ENCODE measurements at places on chromosomes 5 and 9.

DNA sequence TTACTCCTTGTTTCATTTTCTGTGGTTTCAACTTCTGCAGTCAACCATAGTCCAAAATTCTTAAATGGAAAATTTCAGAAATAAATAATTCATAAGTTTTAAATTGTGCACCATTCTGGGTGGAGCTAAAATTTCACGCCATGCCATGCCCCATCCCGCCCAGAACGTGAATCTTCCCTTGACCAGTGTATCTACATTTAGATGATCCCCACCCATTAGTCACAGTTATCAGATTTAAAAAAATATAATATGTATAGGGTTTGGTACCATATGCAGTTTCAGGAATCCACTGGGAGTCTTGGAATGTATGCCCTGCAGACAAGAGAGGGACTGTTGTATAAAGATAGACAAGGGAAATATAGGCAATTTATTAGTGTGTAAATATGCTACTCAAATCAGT lies 759.7 kb upstream of the ZNF608 start:
- DNase-seq, result no peak

DNA sequence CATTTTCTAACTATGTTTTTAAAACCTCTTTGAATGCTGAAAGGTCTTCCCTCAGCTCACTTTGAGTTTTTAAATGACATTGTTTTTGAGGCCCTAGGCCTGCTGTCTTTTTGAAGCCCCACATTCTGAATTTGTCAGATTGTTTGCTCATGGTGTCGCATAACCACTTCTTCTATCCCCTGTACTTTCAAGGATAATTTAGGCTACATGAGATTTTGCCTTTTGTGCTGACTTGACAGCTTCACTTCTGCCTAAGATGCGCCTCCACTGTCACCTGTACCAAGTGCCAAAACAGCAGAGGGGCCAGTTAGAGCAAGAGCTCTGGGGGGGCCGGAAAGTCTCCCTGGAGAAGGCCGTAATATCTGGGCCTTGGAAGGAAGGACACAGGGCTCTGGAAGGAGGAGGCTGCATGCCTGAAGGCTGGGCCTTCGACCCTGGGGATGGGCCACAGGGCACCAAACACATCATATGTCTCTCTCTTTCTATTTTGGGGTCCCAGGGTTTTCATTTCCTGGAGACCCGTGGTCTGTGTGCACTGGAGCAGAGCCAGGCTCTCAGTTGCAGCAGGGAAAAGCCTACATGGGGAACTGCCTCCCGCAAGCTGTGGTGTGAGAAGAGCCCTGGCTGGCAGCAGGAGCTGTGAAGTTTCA lies 49.1 kb downstream of the NDST1 start:
- no peak for DNase-seq

DNA sequence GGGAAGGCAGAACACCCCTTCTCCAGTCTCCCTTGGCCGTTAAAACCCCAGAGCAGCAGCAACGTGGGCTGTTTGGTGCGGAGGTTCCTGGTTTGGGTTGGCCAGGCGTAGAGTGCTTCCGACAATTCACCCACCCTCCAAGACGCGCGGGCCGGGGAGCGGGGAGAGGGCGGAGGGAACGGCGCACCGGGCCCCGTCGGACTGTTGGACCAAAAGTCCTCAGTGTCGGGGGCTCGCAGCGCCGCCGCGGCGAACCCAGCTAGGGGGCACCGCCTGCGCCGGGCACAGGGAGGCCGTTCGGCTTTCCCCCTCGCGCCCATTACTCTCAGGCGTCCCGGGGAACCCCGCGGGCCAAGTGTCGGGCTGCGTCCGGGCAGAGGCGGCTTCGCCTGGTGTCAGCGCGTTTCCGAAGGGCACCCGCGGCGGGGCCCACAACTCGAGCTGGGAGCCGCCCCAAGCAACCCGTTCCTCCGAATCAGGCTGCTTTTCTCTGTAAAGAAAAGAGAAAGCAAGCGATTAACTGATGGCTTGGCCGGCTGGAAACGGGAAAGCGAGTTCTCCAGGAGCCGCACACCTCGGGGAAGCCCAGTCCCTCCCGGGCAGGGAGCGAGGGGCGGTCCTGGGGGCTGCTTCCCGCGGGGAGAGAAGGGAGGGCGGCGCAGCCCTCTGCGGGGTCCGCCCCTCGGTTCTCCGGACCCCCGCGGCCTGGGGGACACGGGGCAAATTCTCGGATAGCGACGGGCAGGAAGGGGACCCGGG lies 145.5 kb downstream of the ERCC6L2 start:
- DNase-seq, result peak; percentile 49

DNA sequence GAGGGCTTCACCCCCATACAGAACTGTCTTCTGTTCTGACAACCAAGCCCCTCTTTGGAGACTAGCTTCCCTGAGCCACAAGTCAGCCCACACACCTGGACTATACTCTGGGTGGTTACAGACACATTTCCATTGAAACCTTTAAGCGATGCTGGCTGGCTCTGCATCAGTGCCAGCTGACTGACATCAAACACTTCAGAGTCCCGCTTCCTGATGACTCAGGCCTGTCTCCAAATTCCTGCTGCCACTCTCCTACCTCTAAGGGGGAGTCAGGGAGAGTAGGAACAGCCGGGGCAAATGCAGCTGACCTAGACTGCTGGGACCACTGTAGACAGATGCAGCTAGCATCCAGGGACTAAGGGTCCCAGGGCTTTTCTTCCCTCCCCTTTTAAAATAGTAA lies 59.4 kb downstream of the SIL1 start:
- no peak for DNase-seq

- DNase-seq, result no peak
Measured at GRCh38 chr5:173782671-173783101, 105.5 kb upstream of the CPEB4 start.

- DNase-seq, result no peak
Measured at GRCh38 chr5:53179691-53180090, 70.1 kb upstream of the MOCS2 start.

- no peak for DNase-seq
Measured at GRCh38 chr5:14428302-14429081, 153.1 kb upstream of the OTULINL start.

- no peak for DNase-seq
Measured at GRCh38 chr5:91074615-91075014, 308.5 kb downstream of the ARRDC3 start.

DNA sequence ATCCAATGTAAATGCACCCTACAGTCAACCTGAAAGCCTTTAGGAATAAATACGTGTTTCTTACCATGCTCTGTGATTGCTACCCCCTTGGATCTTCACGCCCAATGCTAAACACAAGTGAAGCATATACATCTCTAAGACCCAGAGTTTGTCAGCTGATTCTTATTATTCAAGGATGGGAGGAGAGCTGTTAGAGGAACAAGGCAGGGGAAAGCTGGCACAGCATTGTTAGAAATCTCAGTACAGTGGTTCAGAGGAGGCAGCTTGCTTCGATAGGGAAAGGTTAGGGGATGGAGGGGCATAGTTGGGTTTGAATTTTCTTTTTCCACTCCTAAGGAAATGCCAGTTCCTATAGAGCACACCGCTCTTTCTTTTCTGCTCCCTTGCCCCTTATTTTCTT lies 16.7 kb upstream of the TAF11L2 start:
- DNase-seq, result no peak

- no peak for DNase-seq
Measured at GRCh38 chr5:60611099-60611740, 88.7 kb downstream of the DEPDC1B start.

- no peak for DNase-seq
Measured at GRCh38 chr5:97501965-97502305, 318.9 kb upstream of the RIOK2 start.

GRCh38 chr5:6026766-6027406 lies 351.5 kb downstream of the MED10 start:
- no peak for DNase-seq

- no peak for DNase-seq
Measured at GRCh38 chr5:141611289-141611688, 7.5 kb downstream of the DIAPH1 start.

- no peak for DNase-seq
Measured at GRCh38 chr5:159402856-159403255, 72.6 kb upstream of the IL12B start.

GRCh38 chr5:133247881-133248624 lies 196.2 kb downstream of the HSPA4 start:
- DNase-seq, result no peak

- DNase-seq, result no peak
Measured at GRCh38 chr9:109639674-109640579, 140.1 kb upstream of the PALM2AKAP2 start.

DNA sequence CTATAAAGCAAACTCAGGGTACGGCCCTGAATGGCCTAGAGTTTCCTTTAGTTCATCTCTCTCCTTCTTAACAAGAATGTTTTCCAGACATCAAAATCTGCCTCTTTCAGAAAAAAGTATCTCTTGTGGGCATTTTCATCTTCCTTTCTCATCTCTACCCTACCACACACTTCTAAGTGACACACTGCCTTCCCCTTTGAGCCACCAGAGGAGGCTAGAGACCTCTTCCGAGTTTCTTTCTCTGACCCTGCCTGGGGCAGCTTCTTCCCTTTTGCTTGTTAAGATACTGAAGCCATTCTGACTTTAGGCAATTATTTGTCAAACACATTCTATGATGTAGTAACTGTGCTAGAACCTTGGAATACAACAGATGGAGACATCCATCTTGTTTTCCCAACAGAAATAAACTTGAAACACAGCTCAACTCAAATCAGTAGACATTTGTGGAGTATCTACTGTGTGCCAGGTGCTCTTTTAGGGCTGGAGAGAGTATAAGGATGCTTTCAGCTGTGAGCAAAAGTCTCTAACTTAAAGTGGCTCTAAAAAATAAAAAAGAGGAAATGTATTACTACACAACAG lies 8.6 kb upstream of the SV2C start:
- no peak for DNase-seq

DNA sequence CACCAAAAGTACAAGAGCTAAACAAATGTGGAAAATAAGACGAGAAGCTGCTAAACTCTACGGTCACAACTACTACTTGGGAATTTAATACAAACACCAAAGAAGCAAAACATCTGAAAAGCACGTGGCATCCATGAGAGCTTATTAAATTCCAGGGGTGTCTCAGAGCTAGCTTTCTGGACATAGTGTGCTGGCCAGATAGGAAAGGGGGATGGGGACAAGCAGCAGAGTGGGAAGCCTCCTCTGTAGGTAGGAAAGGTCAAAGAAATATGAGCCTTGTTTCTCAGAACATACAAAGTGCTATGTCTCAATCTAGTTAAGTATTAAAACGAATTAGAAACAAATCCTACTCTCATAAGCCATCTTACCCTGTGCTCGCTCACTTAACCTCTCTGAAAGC lies 51.3 kb upstream of the GOLPH3 start:
- DNase-seq, result no peak

GRCh38 chr5:126055348-126055729 lies 367.9 kb upstream of the GRAMD2B start:
- no peak for DNase-seq

DNA sequence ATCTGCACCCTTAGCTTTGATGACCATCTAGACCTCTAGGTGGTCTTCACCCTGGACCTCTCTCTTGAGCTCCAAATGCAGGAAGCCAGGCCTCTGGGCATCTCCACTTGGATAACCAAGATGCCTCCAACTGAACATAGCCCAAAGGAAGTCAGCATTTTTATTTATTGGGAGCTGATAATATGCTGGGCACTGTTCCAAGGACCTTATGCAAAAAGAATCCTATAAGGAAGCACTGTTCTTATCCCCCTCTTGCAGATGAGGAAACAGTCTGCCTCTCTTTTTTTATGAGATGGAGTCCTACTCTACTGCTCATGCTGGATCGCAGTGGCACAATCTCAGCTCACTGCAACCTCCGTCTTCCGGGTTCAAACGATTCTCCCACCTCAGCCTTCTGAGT lies 219.9 kb downstream of the CDK5RAP2 start:
- DNase-seq, result no peak

DNA sequence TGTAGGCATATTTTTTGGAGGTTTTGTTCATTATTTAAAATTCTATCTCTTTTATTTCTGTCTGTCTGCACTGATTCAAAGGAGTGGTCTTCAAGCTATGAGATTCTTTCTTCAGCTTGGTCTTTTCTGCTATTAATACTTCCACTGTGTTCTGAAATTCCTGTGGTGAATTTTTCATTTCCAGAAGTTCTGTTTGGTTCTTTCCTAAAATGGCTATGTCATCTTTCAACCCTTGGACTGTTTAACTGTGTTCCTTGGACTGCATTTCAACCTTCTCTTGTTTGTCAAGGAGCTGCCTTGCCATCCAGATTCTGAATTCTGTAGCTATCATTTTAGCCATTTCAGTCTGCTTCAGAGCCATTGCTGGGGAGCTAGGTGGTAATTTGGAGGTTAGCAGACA lies 76.3 kb downstream of the CERT1 start:
- no peak for DNase-seq

DNA sequence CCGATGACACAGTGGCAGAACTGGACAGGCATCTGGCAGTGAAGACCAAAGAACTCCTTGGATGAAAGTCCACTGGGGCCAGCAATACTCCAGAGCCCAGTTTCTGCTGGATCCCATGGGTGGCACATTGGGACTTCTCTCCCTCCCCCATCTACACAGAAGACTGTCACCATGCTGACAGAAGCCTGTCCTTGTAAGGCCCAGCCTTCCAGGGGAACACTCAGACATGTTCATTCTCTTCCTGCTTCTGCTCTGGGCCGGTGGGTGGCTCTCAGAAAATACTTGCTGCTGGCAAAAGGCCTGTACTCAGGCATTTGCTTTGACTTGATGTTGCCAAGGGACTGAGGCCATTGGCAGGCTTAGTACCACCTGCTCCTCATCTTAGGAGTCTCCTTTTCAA lies 48.3 kb upstream of the PTGS1 start:
- DNase-seq, result no peak

- DNase-seq, result no peak
Measured at GRCh38 chr9:95506428-95506677, 10.4 kb downstream of the PTCH1 start.

DNA sequence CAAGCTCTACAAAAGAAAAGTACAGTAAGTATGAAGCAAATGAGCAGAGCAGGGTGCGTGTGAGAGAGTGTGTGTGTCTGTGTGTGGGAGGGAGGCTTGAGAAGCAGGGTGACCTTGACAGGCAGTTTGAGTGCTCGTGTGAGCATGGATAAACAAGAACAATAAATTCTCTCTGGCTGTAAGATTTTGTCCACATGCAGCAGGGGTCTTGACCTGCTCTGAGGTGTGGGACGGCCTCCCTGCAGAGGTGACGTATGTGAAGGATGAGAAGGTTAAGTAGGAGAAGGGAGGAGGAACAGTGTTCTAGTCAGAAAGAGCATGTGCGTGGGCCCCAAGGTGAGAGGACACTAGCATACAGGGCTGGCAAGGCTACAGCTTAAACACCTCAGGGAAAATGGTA lies 49.0 kb downstream of the SPTLC1 start:
- no peak for DNase-seq

GRCh38 chr9:70874451-70874850 lies 247.0 kb downstream of the TRPM3 start:
- no peak for DNase-seq

DNA sequence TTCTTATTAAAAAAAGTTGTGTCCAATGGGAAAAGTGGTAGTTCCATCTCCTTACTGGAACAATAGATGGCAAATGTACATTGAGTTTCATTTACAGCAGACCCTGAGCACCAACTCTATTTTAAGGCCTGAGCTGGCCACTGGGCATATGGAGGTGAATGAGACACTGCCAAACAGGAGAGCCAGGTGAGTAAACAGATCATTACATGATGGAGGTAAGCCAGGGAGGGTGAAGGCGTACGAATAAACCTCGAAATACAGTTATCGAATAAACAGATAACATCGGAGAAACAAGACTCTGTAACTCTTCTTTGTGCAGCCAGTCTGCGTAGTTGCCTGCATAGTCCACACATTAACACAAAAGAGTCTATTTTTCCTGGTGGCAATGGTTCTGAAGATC lies 446.4 kb upstream of the KLF4 start:
- DNase-seq, result no peak

- DNase-seq, result no peak
Measured at GRCh38 chr5:10464173-10464572, 22.5 kb downstream of the ROPN1L start.

GRCh38 chr5:137201876-137202275 lies 297.2 kb downstream of the SPOCK1 start:
- no peak for DNase-seq

All from stimulated activated CD4-positive, alpha-beta T cell treated with anti-CD3 and anti-CD28 coated beads, Interleukin-4, amount 100 ng/mL, for 48 hours (primary cell).